GDM1 (cell line): ENCODE measurements at places on chromosomes 3 and 15.
A peak's percentile ranks its signal among the peaks of the same experiment; 100 is the strongest.

DNA sequence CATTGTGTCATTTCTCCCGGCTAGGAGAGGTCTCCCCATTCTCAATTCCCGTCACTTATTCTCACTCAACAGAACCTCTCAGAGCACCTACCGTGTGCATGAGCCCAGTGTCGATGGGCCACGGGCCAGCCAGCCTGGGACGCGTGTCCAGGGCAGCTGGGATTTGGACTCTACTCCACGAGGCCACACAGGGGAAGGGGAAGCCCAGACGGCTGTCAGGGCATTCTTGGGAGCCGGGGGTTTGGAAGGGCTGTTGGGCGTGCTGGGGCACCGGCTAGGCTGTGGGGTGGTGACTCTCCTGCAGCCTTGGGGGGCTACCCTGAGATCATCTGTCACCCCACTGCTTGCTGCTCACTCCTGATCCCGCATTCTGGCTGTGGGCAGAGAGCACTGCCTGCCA lies 41.7 kb upstream of the PCSK6 start:
- DNase-seq, result no peak

DNA sequence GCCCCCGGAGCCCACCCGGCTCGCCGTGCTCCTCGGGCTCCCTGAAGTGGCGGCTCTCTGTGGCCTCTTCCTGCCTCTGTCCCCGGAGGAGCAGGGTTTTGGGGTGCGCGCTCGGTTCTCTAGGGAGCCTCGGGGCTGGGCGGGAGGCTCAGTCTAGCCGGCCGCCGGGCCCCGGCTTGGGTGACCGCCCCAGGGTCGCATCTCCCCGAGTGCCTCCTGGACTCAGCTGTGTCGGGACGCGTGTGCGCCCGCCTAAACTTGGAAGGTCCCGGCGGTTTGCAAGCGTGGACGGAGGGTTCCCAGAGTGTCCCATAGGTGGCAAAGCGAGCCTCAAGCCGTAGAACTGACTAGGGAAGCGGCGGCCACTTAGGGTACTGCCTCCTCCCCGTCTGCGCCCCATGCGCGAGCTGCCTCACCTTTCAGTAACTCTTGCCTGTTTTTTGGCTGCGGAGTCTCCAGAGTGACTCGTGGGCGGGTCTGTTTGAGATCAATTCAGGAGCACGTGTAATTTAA lies 601 bp downstream of the ACTL6A start:
- peak; percentile 37 for DNase-seq

DNA sequence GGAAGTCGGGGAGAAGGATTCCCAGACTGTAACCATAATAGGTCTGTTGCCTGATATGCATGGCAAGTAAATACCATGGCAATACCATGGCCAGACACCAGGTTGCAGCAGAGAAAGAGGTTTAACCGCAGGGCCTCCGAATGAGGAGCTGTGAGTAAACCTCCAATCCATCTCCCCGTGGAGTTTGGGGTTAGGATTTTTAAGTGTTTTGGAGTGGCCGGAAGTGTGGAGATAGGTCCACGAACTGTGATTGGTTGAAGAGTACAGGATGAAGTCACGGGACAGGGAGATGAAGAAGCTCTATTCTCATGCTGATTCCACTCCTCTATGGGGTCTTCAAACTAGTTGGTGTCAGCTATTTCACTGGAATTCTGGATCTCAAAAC lies 127.9 kb downstream of the ST8SIA2 start:
- DNase-seq, result peak; percentile 12

DNA sequence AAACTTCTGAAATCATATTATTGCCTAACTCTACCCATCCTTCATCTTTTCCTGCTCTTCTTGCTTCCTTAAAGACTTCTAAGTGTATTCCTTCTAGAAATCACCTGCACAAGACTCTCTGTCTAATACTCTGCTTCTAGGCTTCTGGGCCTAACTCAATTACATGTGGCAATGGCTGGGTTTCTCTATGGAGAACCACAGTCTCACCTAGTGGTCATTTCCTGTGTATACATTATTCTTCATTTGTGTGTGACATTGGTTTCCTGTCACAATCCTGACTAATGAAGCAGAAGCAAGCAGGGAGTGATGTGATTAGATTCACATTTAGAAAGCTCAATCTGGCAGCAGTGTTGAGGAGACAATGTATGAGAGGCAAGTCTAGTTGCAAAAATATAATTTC lies 16.9 kb upstream of the CLDN1 start:
- DNase-seq, result no peak

DNA sequence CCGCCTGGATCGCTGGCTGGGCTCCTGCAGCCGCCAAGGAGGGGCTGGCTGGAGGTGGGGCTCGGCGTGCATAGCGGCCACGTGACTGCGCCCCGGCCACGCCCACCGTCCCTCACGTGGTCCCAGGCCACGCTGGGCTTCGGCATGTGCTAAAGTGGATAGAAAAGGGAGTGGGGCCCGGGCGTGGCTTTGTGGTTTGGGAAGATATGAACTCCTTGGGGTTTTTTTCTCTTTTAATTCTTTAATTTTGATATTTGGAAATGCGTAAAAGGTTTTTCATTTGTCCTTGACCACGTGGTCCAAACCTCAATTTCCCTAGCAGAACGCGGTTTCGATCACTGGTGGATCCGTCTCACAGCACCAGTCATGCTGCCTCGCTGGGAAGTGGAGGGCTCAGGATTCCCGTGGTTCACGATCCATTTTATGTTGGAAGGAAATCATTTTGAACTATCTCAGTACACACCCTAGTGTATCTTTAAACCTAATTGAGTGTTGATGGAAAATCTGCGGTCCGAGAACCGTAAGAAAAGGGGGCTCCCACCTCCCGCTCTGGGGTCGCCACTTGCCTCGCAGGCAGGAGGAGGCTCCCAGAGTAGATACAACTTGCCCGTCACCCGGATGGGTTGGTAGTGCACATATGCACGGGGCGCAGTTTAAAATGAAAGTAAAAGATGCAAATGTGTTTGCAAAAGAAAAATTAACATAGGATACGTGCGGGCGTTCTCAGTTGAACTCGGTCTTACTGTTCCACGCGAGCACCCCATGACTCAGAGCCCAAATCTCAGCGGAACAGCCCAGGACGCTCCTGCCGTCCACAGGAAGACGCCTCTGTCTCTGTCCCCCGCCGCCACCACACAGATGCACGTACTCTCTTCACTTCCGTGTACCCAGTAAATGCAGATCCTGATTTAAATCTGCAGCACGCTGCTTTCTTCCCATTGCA lies 141.9 kb downstream of the PGPEP1L start:
- peak; percentile 80 for DNase-seq
